ENCODE measurements at places on chromosomes 3 and 15.

GRCh38 chr3:135992072-135992471 is 26.5 kb downstream of the PPP2R3A start:
- DNase-seq: no peak

GRCh38 chr3:159859424-159859823 is 129.2 kb upstream of the IL12A start:
- DNase-seq: no peak

DNA sequence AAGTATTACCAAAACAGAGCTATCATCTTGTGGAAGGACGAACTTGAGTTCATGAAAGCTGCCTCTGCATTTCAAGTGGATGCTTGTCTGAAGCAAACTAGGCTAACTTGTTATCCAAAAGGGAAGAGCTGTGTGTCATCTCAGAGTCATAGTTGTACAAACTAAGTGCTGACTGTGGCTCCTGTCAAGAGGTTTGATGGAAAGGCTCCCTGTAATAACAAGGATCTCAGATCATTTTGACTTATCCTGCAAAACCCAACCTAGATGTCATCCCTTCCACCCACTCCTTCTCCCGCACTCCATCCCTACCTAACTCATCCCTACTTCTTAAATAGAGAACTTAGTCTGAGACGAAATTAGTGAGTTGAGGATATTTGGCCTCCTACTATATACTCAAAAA is 110.8 kb downstream of the NR2E3 start:
- no peak for DNase-seq

DNA sequence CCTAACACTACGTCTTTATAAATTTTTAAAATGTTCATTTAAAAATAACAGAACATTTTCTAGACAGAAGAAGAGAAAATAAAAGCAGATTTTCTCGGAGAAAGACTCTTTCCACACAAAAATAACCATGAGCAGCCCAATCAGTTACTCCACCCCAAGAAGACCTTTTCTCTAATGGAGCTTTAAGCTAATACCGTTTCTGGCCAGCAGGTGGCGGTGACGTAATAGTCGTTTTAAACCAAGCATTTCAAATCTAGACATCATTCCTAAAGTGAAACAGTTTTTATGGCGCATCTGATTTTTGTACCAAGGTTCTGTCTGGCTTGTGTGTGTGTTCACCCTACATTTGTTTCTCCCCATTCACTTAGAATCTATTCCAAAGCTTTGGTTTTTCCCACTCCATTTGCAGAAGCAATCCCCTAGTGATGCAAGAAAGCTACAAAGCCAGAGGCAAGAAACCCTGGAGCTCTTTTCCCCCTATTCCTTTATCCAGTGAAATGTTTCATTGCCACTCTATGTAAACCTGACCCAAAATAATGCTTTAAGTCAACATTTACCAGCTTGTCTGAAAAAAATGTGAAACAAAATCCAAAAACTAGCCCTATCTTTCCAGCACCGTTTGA is 336.7 kb upstream of the IGF1R start:
- peak; percentile 85 for DNase-seq

- no peak for DNase-seq
Measured at GRCh38 chr3:45885979-45886705, at the start of gene CCR9. Gene CCR9 (plus strand): TSS chr3:45886543. CDS start chr3:45894934, 8,391 bp downstream.

- no peak for DNase-seq
Measured at GRCh38 chr3:23711916-23712494, 93.8 kb upstream of the UBE2E1 start.

DNA sequence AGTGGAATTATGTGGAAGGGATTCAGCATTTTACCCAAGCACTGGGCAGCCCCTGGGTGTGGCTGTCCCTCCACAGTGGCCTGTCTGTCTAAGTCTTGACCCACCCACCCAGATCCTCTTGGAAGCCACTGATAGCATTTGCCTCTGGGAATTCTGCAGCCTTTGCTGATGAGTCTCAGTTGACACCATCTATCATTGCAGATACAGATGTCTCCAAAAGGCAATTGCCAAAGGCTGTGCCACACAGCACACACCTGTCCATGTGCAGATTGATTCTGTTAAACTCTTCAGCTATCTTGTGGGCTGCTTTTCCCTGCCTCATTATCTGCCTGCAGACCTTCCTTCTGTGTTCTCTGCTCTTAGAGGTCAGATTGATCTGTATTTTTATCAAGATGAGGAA is 18.1 kb downstream of the CX3CR1 start:
- no peak for DNase-seq

GRCh38 chr15:88011533-88011932 is 245.0 kb downstream of the NTRK3 start:
- DNase-seq: no peak

- no peak for DNase-seq
Measured at GRCh38 chr3:20669675-20670074, 483.7 kb upstream of the SGO1 start.

- no peak for DNase-seq
Measured at GRCh38 chr3:130576375-130577266, 59.6 kb downstream of the COL6A6 start.

GRCh38 chr3:50503504-50504342 is at the start of gene CACNA2D2:
Gene CACNA2D2 (minus strand): TSS chr3:50503634. CDS start chr3:50503423, 211 bp downstream.
- DNase-seq: peak; percentile 81

DNA sequence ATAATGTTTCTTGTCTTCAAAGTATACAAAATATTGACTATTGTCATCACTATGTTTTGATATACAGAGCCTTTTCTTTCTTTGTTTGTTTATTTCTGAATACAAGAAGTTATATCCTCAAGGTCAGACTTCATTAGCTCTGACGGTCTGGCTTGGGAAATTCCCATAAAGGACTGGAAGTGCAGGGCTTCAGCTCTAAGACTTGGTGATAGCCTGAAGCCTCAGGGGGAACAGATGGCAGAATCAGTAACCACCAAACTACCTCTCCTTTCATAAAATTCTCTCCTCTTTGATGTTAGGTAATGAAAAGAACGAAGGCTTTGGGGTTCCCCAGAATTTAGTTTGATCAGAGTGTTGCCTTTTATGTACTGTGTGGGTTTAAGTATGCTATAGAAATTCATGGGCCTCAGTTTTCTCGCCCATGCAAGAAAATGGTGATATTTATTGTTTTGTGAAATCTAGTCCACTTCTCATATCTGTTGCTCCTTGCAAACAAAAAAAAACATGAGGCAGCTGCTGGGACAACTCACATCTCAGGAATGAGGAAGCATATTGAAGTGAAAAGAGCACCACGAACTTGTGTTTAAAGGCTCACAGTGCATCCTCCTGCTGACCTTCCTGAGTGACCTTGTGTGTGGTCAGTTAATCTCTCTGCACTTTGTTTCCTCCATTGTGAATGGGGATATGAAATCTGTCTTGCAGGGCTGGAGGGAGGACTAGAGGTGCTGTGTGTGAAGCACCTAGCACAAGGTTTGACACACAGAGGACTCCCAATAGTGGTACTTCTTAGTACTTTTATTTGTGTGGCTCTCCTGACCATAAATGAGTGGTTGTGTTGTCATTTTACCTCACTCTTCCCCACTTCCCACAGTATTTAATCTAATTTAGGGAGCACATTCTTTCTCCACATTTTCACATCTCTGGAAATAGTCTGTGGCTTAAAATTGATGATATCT is 569.8 kb upstream of the IL12A start:
- DNase-seq: no peak

DNA sequence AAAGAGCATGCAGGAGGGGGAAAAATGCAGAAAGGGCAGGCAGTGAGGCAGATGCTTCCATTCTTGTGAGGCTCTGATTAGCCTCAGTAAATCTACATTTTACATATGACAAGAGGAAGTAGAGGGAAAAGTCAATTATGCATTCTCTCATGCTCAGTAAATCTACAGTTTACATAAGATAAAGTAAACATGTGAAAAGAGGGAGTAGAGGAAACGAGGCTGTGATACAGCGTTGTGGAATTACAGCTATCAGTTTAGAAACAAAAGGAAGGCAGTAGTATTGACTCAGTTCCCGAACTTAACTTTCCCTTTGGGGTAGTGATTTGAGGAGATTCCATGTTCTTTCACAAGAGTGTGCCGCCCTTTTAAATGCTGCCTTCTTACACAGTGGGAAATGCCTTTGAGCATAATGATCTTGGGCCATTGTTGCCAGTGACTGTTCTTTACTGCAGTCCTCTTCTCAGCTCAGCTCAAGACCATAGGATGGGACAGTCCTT is 39.3 kb downstream of the OSTN start:
- no peak for DNase-seq

GRCh38 chr15:63729115-63729884 is 104.4 kb downstream of the HERC1 start:
- DNase-seq: no peak

GRCh38 chr3:142574665-142575064 is 3.9 kb downstream of the ATR start:
- DNase-seq: no peak

DNA sequence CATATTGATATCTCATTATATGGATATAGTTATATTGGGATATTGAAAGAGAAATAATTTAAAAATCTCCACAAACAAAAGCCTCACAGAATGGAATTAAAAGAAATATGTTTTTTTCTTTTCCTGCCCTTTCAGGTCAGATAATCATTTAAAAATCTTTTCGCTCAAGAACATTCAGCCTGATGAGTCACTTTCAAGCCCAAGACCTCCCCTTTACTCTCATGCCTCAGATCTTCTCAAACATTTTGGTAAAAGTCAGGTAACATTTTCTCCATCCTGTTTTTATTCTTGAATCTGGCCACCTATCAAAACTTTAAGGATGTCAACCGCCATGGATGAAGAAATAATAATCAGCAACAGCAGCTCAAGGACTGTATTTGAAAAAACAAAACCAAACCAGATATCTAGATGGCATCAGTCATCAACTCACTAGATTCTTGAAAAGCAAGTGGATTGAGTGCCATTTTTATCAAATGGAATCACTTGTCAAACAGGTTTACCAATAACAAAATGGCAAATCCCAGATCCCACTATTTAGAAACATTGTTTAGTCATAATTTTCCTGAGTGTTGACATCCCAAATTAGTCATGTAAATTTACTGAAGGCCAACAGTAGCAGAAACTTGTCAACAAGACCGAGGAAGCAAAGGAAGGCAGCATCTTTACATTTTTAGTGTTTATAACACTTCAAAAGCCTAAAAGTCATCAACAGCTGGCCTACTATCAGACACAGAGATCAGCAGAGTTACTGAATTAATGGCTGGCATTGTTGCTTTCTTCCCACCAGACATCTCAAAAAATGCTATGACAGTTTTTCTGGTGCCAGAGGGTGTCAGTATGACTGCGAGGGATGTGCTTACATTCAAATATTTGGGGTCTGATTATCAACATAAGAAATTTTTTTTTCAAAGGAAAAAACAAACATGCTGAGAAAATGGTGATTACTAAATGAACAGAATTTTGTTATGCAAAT is 444.7 kb downstream of the MAGI1 start:
- DNase-seq: no peak

DNA sequence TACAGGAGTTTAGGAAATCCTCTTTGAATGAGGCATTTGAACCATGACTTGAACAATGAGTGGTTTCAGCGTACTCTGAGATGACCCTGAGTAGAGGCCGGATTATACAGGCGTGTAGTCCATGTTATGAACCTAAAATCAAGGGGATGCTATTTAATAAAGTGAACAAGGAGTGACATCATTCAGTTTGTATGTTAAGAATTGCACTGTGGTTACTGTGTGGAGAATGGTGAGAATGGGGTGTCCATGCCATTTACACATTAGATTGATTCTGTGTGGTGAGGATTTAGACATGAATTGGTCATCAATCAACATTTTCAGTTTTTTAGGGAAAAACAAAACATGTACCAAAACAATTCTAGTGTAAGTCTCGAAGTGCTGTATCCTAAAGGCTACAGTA is 65.8 kb downstream of the TPRG1 start:
- no peak for DNase-seq

GRCh38 chr3:136249593-136249992 is 547 bp upstream of the PCCB start:
- DNase-seq: no peak

GRCh38 chr3:47008234-47008796 is 28.8 kb downstream of the NBEAL2 start:
- DNase-seq: no peak

DNA sequence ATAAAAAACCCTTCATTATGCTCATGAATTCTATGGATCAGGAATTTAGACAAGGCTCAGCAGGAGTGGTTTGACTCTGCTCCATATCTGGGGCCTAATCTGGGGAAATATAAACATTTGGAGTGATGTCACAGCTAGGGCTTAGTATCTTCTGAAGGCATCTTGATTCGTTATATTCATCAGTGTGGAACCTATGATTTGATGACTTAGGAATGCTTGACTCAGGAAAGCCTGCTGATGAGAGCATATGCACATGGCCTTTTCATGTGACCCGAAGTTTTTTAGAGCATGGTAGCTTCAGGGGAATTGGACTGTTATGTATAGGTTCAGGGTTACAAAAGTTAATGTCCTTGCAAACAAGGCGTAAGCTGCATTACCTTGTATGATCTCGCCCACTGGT is 184.9 kb upstream of the LRRC3B start:
- no peak for DNase-seq

DNA sequence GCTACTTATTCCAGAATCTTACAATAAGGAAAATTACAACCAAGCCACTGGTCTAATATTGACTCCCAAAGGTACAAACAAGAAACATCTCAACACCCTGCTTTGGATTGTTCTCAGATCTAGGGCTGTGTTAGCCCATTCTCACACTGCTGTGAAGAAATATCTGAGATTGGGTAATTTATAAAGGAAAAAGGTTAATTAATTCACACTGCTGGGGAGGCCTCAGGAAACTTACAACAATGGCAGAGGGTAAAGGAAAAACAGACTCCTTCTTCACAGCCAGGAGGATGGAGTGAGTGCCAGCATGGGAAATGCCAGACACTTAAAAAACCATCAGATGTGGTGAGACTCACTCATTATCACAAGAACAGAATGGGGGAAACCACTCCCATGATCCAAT is 208.3 kb downstream of the ULK4 start:
- no peak for DNase-seq

DNA sequence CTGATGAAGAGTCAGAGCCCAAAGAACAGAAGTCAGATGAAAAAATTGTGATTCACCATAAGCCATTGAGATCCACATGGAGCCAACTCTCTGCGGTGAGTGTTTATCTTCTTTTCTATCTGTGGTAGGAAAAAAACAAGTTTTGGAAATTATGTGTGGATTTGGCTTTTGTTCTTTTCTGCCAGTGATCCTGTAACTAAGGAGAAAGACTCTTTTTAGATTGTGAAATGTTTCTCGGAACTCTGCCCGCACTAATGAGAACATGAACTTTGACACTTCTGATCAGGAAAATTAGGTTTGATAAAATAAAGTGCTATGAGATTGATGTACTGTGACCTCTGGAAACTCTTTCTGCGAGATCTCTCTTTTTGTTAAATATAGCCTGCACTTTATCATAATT is 8.4 kb downstream of the ARHGEF26 start:
- no peak for DNase-seq

DNA sequence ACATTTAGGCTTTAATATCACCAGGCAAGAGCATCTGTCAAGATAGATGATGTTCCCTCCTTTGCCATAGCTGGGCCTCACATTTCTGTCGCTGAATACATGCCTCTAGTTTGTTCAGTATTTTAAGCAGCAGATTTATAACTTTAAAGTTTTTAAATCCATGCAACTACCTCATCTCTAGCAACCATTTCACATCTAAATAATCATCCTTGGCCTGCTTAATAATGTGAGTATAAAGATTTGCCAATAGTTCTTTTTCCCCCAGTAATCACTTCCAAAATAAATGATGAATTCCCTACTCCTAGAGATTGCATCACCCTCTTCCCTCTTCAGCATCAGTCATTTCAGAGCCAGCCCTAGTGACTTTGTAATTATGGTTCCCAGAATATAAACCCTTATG is 36.2 kb upstream of the FILIP1L start:
- DNase-seq: no peak

GRCh38 chr3:12706504-12707253 is 42.8 kb upstream of the RAF1 start:
- peak; percentile 67 for DNase-seq
